ENCODE measurements at places on chromosomes 3 and 15.

DNA sequence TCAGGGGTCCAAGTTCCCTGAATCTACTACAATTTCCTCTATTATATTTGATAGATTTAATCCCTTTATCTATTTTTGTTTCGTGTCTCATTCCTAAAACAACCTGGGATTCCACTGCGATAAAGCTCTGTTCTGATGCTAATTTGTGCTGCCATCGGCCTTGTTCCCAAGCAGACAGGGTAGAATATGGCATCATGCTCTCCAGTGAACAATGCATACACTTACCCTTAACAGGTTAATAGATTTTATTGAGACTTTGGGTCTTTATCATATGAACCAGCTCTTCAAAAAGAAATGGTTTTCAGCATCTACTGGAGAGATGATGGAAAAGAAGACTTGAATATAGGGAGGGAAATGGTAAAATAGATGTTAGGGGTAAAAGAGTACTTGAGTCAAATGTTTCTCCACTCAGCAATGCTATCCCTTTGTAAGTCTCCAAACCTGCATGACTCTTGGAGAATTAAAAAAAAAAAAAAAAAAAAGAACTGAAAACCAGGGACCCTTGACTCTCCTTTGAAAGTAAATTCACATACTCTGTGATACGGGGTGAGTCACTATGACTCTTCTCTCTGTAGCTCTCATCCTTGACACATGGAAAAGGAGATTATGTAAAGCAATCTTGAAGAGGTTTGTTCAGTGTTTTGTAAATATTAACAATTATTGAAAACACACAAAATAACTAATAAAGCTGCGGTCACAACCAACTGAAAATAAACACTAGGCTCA, 268.8 kb downstream of the ZBTB20 start:
- no peak for DNase-seq

GRCh38 chr15:83077491-83078230, 10.6 kb upstream of the BTBD1 start:
- no peak for DNase-seq

- DNase-seq: no peak
Observed at GRCh38 chr15:63905558-63906265, 72.0 kb upstream of the HERC1 start.

DNA sequence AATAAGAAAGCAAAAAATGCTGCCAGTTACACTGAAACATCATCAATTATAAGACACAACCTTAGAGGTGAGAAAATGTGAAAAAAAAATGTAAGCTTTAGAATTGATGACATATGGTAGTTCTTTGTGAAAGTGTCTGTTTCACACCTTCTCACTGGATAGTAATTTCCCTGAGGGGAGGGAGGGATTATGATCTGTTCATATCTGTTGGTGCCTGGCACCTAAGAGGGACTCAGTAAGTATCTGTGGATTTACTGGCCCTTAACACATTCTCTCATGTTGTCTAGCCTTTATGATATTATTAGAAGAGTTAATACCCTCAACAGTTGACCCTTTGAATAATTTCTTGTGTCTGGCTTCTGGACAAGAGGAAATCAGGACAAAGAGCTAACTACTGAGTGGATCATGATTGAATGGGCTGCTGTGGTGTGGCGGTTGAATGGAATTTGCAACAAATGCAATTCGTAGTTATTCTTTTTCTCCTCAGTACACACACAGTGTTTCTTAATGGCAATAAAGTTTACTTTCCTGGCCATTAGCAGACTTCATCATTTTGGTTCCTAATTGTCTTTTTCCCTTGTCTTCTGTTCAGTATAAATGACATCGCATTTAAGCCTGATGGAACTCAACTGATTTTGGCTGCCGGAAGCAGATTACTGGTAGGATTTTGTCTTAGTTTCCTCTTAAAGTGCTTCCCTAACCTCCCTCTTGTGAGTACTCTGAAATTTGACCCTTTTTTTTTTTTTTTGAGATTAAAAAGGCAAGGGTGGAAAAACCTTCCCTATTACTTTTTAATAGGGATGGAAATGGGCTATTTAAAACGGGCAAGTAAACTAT, 9.5 kb downstream of the IFT122 start:
- no peak for DNase-seq

GRCh38 chr3:18648868-18649462, 223.8 kb upstream of the SATB1 start:
- DNase-seq: no peak

DNA sequence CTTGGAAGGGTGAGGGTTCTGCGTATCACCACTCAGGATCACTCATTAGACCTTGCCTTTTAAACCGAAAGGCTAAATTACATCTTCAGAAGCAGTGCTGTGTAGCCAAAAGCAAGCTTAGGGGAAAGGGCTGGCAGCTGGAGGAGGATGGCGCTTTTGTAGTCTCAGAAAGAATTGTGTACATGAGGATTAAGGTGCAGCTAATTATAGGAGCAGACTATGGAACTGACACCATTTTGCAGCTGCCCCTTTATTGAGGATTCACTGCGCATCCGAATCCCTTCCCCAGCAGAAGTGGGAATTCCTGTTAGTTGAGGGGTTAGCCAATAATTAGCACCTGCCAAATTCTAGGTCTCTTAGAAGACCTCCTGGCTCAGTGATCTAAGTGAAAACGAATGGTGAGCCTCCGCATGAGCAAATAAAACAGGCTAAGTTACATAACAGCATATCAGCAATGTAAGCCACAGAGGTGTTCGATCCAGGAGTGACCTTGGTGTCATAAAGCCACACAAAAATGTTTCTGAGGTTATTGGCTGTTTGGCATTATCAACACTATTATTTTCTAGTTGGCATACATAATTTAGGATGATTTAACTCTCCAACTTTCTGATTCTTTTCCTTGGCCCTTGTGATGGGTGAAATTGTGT, 42.6 kb upstream of the SEMA6D start:
- no peak for DNase-seq

- no peak for DNase-seq
Observed at GRCh38 chr15:63372753-63373152, 8.9 kb downstream of the CA12 start.

DNA sequence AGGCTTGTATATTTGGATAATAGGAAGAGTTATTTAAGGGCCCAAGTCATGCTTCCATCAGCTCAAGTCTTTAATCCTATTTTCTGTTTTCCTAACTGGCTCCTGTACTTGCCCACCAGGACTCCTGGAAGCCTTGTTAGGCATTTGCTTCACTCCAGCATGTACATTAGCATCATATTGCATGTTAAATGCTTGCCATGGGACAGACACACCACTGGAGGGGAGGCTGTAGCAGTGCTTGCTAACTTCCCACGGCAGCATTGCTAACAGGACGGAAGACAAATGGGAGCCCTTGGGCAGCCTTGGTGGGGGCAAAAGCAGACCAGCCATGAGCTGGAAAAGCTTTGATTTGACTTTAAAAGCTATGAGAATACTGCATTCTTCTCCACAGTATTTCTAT, 6.1 kb downstream of the TMOD2 start:
- DNase-seq: no peak

- DNase-seq: no peak
Observed at GRCh38 chr3:176816937-176817336, 380.3 kb downstream of the TBL1XR1 start.

DNA sequence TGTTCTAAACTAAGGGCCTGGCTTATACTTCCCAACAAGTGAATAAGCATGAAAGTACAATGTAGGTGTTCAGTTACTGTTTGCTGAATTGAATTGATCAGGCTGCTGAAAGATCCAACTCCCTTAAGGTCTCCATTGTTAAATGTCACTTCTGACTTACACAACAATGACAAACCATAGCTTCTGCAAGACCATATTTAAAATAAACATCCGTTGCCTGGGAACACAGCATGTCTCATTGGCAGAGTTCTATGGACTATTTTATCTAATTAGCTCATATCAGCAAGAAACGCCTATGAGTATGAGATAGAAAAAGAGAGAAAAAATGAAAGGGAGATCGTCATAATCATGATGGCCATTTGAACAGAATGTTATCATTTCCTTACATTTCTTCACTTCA, 605.4 kb downstream of the FGF12 start:
- DNase-seq: no peak

GRCh38 chr3:146972726-146973125, 367.6 kb upstream of the PLSCR5 start:
- no peak for DNase-seq

- DNase-seq: no peak
Observed at GRCh38 chr3:140011086-140011485, 76.1 kb downstream of the CLSTN2 start.

GRCh38 chr3:8903191-8903590, 60.1 kb downstream of the RAD18 start:
- DNase-seq: no peak

DNA sequence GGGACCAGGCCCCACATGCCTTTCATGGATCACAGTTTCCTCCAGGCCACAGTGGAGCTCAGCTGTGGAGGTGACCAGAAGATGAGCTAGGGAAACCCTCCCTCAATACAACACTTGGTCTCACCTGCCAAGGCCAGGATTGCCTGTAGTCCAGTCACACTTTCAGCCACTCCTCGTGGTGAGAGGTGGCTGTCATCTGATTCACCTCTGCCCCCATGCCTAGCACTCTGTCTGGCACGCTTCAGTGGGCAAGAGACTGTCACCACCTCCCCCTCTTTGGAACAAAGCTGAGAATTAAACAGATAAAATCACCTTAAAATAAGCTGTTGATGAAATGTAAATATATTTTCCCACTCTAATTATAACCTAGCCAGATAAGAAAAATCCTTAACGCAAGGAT, 4.0 kb upstream of the IL17RD start:
- DNase-seq: no peak

GRCh38 chr3:48564667-48565066, 1.1 kb upstream of the UCN2 start:
- DNase-seq: no peak

- DNase-seq: no peak
Observed at GRCh38 chr15:75171408-75171807, 30.3 kb upstream of the C15orf39 start.

- no peak for DNase-seq
Observed at GRCh38 chr3:17913359-17913758, 170.9 kb upstream of the TBC1D5 start.

DNA sequence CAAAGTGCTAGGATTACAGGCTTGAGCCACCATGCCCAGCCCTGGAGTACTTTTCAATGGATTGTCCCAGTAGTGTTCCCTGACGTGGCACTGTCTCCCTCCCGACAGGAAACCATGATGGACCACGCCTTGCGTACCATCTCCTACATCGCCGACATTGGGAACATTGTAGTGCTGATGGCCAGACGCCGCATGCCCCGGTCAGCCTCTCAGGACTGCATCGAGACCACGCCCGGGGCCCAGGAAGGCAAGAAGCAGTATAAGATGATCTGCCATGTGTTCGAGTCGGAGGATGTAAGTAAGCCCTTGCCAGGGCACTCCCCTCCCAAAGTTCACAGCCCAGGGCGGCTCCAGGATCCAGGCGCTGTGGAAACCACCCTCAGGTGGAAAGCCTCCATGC, 168.1 kb downstream of the NSMCE3 start:
- DNase-seq: no peak

GRCh38 chr3:31699309-31699953, 166.7 kb downstream of the STT3B start:
- DNase-seq: no peak

- no peak for DNase-seq
Observed at GRCh38 chr3:188697127-188697526, 474.6 kb upstream of the TPRG1 start.

DNA sequence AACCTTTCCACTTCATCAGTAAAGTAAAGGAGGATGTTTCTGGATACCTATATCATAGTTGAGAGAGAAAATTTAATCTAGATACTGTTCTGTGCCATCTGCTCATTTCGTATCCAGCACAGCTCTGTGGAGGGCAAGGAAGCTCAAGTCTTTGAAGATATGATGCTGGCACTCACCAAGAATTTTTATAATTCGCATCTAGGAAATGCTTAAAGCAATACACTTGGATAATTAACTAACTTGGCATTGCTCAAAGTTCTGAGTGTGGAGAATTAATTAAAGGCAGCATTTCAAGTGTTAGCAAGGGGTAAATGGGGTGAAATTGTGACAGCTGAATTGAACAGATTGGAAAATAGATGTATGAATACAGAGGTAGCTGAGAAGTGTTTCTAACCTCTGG, 213.2 kb downstream of the KCNMB2 start:
- no peak for DNase-seq

- DNase-seq: no peak
Observed at GRCh38 chr3:177820683-177821316, 623.5 kb upstream of the TBL1XR1 start.

- DNase-seq: no peak
Observed at GRCh38 chr3:72753495-72753894, 94.8 kb downstream of the SHQ1 start.

DNA sequence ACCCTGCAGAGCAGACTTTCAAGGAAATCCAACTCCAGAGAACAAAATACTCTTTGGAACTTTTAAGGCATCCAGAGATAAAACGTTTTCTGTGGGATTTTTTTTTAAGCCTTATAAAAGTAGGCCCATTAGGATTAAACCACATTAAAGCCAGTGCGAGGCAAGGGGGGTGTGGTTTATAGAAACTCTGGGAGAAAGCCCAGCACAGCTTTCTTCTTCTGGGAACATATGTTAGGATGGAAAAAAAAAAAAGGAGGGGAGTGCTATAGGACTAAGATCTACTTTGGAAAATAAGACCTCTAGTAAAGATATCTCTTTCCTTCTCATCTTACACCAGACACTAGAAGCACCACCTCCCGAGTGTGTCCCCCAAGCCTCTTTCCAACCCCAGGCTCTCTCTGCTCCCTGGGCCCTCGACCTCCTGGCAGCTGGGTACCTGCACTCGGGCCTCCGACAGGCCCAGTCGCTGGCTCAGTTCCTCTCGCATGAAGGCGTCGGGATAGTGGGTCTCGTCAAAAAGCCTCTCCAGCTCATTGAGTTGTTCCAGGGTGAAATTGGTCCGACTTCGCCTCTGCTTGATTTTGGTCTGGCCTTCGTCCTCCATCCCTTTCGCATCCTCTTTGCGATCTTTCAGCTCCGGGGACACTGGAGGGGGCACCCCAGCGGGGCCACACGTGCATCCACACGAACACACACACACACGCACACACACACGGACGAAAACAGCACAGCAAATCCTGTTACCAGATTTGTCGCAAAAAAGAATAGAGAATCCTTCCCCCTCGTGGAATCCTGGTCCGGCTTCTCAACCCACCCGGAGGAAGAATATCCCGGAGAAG, 3.8 kb downstream of the SHOX2 start:
- no peak for DNase-seq

GRCh38 chr3:172658344-172659245, 52.3 kb downstream of the NCEH1 start:
- DNase-seq: no peak

GRCh38 chr15:43550527-43551363, 33.3 kb downstream of the MAP1A start:
- DNase-seq: no peak

DNA sequence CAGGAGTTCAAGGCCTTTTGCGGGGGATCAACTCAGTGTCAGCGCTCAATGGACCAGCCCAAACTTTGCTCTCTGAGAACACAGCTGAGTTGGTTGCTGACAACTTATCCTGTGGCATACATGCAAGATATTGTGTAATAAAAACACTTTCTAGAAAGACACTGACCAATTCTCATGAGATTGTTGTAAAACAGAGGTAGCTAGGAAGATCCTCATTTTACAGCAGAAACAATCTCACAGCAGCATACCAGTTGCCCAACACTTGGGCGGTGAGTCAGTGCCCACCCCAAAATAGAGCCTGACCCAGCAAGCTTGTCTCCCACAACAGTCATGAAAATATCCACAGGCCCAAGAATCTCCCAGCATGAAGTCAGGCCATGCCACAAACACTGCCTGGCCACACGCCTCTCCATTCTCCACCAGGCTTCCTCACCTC, 18.2 kb downstream of the KLHL6 start:
- no peak for DNase-seq

- no peak for DNase-seq
Observed at GRCh38 chr15:89321521-89322410, 12.9 kb downstream of the POLG start.
